ENCODE measurements at places on chromosomes 7 and 10. TPM values are rescaled to one million over a fixed set of nuclear protein-coding genes. Genes with fewer than 3 reads are reported as not detected.

The ECHDC3 gene
- 11.8 TPM for total RNA-seq

The MBL2 gene
- total RNA-seq: not detected

The VIPR2 gene
- total RNA-seq: not detected

The SYT15 gene
- total RNA-seq: 2.5 TPM

The FRG2B gene
- not detected for total RNA-seq

DNA sequence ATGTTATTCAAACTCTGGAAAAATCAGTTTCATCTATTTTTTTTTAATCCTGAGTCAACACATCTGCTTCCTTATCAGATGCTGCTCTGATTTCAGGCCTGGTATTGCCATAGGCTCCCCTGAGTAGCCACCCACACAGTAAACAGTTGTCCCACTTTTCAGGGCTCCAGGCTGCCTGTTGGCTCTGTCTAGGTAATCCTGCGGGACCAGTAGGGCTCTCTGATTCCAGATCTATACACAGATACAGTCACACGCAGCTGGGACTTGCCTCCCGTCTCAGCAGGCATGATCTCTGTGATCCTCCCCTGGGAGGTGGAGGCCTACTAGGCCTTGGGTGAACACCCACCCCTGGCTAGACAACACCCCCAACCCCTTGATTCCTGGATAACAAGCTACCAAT is 206.1 kb downstream of the CREB5 start:
- DNase-seq: no peak

DNA sequence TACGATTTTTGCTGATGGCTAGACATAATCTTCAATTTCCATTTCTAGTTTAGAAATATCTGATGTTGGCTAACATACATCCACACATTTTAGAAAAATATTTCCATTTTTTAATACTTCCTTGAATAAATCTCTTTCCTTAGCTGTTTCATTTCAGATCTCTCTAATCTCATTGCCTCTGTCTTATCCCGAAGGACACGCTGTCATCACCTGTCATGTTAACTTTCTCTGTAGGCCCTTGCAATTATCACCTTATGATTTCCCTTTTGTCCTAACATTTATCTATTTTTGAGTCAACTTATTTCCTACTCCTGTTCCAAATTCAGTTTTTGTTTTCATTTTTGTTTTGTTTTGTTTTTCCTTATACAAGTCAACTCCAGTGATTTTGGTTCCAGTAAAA is 173.1 kb upstream of the POM121L12 start:
- no peak for DNase-seq

GRCh38 chr7:95649546-95649945 is 53.2 kb upstream of the PDK4 start:
- no peak for DNase-seq

GRCh38 chr10:19302117-19302516 is 253.5 kb downstream of the MALRD1 start:
- DNase-seq: no peak

DNA sequence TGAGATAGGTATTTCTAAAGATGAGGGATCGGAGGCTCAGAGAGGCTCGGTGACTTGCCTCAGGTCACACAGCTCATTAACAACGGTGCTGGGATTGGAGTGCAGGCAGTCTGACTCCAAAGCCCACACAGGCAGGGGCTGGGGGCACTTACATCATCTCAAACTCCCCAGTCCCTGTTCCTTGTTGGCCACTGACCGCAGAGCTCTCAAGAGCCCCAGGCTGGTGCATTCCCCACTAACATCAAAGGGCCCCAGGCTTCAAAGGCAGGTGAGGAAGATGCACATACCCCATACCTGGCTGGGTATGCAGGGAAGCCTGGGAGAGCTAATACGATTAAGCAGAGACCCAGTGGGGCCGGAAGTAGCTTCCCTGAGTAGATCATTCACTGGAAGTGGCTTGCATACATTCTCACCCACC is 13.7 kb upstream of the NODAL start:
- DNase-seq: no peak

- DNase-seq: no peak
These were observed 207.3 kb upstream of the PPP1R3A start for GRCh38 chr7:114126095-114126494.

GRCh38 chr7:31443457-31443856 is 70.4 kb upstream of the ITPRID1 start:
- no peak for DNase-seq

- no peak for DNase-seq
These were observed 135.9 kb downstream of the CUX1 start for GRCh38 chr7:101953248-101953819.
